ENCODE measurements at places on chromosomes 5 and 9.
A peak's percentile ranks its signal among the peaks of the same experiment; 100 is the strongest.

- DNase-seq: peak; percentile 47
Measured at GRCh38 chr5:134131165-134131564, 16.7 kb downstream of the TCF7 start.

- no peak for DNase-seq
Measured at GRCh38 chr5:33850100-33850594, 41.6 kb downstream of the ADAMTS12 start.

GRCh38 chr5:135239453-135240282 lies 159.4 kb downstream of the MACROH2A1 start:
- no peak for DNase-seq

GRCh38 chr9:128411364-128412119 lies 9.1 kb upstream of the CERCAM start:
- DNase-seq: no peak
